Fibroblast of lung (primary cell): ENCODE measurements at places on chromosomes 5 and 9. TPM values are rescaled to one million over a fixed set of nuclear protein-coding genes. Genes with fewer than 3 reads are reported as not detected.

Gene CDHR2
- not detected in 2 replicates for polyA plus RNA-seq

Gene MCC
- polyA plus RNA-seq: 3.2 and 4.8 TPM in 2 replicates

Gene FAM163B
- polyA plus RNA-seq: not detected in 2 replicates

Gene CNTNAP3
- polyA plus RNA-seq: 0.01 and 0.11 TPM in 2 replicates

Gene PDGFRB
- polyA plus RNA-seq: 77.4 and 347 TPM in 2 replicates

Gene TAF11L13
- not detected in 2 replicates for polyA plus RNA-seq

Gene TEX53
- polyA plus RNA-seq: not detected in 2 replicates

Gene CCL21
- polyA plus RNA-seq: not detected in 2 replicates

Gene ZNF346
- polyA plus RNA-seq: 11.9 and 14.0 TPM in 2 replicates

Gene INSL6
- polyA plus RNA-seq: not detected in 2 replicates

Gene NMUR2
- not detected in 2 replicates for polyA plus RNA-seq

Gene TXNDC8
- polyA plus RNA-seq: not detected in 2 replicates

Gene PCDHB14
- polyA plus RNA-seq: 0.18 and 0.86 TPM in 2 replicates

Gene GAS1
- polyA plus RNA-seq: 1.6 and 2.5 TPM in 2 replicates

Gene ATP10B
- polyA plus RNA-seq: not detected in 2 replicates
